ENCODE measurements at places on chromosomes 2 and 18.

DNA sequence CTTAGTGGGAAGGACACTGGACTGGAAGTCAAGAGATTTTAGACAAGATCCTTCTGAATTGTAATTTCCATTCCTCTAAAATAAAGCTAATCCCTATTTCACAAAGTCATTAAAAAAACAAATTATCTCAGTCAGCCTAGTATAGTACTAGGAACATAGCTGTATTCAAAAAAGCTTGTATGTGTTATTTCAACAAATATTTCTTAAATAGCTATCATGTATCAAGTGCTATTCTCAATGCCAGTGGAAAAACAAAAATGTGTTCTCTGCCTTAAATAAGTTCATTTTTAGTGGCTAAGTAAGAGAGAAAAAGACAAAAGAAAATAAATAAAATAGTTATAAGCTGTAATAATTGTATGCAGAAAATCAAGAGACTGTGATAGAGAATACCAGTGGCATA lies 541.8 kb upstream of the CDH2 start:
- no peak for DNase-seq

DNA sequence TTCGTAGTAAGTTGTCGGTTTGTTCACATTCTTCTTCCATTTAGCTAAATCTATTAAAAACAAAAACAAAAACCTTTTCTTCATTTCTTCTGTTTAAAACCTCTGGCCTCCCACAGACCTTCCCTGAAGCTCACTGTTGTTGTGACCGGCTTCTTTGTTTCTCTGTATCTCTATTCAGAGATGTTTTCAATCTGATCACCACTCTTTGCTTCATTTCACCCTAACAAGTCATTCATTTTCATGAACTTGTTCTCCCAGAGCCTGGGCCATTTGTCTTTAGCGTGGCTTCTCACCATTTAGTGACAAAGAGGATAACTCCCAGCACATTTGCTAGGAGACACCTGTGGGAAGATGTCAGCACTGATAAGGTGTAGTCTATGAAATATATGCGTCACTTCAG lies 794.2 kb downstream of the ERBB4 start:
- no peak for DNase-seq

- no peak for DNase-seq
Measured at GRCh38 chr2:16114836-16115235, 174.5 kb downstream of the MYCN start.

- DNase-seq: peak; percentile 74
Measured at GRCh38 chr2:206443735-206444527, 599 bp downstream of the ADAM23 start.

GRCh38 chr2:109686921-109687320 lies 72.8 kb downstream of the SOWAHC start:
- DNase-seq: no peak

DNA sequence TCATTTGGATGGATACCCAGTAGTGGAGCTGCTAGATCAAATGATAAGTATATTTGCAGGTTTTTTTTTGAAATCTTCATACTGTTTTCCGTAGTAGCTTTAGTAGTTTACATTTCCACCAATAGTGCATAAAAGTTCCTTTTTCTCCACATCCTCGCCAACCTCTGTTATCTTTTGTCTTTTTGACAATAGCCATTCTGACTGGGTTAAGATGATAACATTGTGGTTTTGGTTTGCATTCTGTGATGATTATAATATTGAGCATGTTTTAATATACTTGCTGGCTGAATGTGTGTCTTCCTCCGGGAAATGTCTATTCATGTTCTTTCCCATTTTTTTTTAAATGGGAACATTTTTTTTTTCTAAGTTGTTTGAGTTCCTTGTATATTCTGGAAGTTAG lies 260.0 kb downstream of the GULP1 start:
- DNase-seq: no peak

DNA sequence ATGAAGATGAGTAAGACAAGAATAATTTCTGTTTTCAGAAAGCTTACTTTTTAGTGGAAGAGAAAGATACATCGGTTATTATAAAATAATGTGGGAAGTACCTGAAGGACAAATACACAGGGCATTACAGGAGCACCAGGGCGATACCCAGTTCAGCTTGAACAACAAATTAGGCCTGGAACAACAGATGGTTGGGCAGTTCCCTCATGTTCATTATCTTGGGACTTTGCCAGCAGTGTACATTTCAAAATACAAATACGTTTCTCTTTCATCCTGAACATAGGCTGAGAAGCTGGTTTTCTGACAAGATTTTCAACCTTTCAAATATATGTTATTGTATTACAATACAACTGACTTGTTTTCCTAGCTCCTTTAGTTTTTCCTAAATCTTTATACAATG lies 79.6 kb downstream of the TGIF1 start:
- no peak for DNase-seq

DNA sequence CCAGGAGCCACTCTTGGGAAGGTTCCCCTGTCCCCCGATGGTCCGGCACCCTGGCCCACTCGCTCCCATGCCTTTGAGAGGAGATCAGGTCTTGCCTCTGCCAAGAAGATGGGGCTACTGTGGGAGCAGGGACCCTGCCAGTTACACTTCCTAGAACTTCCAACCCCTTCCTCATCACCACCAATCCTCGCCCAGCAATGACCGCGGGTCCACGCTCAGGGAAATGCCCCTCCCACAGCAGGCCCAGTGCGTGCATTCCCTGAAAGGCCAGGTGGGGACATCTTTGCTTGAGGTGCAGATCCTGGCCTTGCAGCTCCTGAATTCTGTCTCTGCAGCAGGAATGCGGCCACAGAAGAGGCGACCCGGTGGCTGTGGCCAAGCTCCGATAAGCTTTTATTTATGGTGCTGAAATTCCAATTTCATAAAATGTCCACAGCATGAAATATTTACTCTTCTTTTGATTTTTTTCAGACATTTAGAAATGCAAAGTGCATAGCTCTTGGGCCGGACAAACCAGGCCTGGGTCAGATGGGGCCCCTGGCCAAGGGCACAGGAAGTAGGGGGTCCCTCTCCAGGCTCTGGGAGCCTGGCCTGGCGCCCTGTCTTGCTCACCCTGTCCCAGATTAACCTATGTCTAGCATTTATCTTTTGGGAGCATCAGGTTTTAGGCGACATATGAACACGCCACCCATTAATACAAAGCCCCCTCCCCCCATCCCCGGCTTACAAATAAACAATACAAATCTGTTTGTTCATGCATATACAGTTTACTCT lies 29.8 kb downstream of the PXDN start:
- peak; percentile 50 for DNase-seq
